ENCODE measurements at places on chromosomes 4 and X.

DNA sequence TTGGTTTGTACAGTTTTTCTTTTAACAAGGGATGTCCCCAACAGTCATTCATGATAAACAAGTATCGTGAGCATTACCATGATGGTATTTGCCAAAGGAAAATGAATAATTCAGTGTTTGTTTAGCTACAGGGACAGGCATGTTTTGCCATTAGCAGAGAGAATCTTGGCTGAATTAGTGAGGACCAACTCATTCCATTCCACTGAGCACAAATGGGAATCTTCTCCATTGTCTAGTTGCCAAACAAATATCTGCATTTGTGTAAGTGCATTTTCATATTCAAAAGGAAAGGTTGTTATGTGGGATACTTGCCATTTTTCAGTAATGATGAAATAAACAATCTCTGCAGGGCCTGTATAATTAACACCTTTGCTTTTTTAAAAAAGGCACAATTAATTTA is 1762.6 kb downstream of the RPA4 start:
- no peak for DNase-seq

DNA sequence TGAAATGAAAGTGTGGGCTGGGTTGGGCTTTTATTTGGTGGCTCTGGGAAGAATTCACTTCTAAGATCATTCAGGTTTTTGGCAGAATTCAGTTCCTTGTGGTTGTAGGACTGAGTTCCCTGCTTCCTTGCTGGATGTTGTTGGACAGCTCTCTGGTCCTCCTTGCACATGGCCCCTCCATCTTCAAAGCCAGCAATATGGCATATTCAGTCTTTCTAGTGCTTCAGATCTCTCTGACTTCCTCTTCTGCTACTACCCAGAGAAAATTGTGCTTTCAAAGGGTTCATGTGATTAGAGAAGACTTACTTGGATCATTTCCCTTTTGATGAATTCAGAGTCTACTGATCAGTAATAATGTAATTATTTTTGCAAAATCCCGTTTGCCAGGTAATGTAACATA is 12.8 kb upstream of the IGFBP7 start:
- no peak for DNase-seq

GRCh38 chrX:85627363-85627762 is 247.9 kb upstream of the POF1B start:
- no peak for DNase-seq

DNA sequence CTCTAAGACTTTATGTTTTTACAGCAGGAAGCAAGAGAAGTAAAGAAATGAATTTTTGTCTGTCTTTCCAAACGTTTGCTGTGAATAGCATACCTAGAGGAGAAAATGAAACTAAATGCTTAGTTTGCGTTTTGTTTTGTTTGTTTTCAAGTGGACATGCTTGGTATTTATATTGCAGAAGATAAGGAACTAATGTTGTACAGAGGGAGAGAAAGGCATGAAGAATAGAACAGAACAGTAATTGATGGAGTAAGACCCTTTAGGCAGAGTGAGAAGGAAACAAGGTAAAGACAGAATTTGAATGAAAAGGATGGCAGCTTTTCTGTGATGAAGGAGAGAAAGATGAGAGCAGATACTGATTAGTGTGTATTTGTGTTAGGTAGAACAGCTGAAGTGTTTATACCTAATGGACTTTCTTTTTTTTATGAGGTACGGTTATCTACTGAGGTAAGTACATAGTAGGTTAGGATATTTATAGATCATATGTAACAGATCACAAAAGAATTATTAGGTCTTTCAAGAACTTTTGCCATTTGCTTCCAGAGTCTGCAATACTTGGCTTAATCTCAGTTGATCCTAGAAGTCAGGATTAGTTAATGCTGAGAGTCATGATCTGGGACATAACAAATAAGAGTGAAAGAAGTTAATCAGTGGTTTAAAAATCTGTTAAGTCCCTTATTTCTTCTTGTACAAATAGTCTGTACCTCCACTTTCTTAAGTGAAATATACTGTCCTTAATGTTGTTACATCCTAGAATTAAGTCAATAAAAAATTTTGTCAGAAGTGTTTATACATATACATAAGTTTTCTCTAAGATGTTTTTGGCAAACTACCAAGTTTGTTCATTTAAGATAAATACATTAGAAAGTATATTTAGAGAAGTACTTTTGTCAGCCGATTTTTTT is 36.8 kb downstream of the FABP2 start:
- DNase-seq: no peak

DNA sequence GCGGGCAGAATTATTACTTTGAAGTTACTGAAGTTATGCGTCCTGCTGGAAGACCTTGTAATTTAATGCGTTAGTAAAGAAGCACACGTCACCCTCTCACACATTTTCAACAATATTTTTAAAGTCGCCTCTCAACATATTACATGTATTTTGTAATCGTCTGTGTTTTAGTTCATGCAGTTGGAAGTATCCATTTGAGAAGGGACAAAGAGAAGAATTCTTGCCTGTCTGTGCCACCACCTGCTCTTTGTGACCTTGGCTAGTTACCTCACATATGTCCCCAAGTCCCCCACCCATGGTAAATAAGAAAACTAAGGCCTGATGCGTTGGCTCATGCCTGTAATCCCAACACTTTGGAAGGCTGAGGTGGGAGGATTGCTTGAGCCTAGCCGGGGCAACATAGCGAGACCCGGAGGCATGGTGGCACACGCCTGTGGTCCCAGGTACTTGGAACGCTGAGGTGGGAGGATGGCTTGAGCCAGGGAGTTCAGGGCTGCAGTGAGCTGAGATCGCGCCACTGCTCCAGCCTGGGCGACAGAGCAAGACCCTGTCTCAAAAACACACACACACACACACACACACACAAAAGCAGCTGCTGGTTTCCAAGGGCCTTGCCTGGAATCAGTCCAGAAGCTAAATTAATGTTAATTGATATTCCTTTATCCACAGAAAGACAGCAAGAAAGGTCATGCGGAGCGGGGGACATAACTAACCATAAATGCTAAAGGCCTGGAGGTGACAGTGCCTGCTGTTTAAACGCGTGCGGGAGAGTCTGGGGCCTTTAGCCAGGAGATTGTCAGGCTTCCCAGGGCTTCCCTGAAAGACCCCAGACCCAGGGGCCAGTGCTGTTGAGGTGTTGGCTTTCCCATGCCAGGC is 811 bp downstream of the TMEM187 start:
- no peak for DNase-seq

DNA sequence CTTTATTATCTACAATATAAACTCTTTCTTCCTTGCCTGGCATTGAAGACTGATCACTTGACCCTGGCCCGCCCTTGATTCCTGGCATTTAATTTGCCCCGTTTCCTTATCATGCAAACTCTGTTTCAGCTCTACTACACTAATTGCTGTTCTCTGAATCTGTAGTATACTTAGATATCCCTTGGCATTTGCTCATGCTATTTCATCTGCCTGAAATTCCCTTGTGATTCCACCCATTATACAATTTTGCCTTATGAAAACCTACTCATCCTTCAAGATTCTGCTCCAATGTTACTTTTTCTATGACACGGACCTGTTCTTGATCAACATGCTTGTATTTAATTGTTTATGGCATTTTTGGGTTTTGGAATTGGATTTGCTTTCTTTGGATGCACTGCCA is 459.9 kb upstream of the AMOT start:
- no peak for DNase-seq

DNA sequence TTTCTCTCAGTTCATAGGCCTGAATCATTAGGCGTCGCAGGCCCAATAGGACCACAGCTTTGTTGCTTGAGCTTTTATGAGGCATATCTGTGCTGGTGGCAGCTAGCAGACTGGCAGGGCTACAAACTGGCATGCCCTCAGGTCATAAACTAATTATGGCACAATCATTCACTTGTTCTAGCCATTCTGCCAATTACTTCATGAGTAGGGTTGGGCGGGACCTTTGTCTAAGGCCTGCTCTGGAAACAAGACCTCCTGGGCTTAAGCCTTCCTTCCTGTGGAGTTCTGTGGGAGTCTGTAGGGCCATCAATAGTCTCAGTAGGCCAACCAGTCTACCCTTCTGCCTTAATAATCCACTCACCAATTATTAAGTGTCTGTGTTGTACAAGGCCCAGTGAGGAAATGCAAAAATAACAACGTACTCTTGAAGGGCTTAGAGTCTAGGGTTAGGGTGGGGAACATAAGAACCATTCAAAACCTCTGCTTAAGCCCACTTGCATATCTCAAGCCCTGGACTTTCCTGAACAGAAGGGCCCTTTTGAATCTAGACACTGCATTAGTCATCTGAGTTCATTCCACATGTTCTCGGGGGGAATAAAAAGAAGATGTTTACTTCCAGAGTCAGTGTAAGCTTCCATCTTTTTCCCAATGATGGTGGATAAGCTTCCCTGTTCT is 44.5 kb downstream of the SHROOM4 start:
- DNase-seq: no peak
